Thoracic aorta (tissue), 2 donors: ENCODE measurements at places on chromosomes 7 and 10. TPM values are rescaled to one million over a fixed set of nuclear protein-coding genes. Genes with fewer than 3 reads are reported as not detected.

DNA sequence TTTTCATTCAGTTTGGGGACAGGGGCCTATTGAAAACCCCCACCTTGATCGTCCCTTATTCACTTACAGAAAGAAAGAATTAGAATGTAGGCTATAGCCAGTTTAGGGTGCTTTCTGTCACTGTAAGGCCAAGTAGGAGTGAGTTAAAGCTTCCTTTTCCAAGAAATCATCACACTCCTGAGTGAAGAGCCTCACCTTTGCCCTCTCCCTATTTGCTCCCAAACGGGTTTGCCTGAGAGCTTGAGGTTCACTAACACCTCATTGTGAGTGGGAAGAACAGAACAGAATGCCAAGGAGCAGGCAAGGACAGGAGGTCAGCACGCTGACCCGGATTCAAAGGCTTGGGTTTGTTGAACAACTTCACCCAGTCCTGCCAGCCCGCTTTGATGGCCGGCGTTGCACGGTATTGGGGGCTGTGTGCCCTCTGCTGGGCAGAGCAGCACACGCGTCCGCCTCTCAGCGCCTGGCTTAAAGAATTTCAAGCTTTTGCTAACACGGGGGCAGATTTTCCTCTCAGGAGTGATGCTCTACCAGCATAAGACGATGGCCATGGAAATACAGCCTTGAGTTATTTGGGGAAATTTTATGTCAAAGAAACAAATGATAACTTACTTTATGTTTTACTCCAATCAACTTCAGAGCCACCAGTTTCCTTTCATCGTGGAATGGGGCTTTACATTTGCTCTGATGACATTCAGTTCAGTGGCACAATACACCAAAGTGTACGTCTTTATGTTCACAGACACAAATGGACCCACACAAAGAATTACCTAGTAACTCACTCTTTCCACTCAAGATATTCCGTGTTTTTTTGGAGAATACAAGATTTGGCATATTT is 470.0 kb downstream of the SUGCT start:
- DNase-seq: no peak

DNA sequence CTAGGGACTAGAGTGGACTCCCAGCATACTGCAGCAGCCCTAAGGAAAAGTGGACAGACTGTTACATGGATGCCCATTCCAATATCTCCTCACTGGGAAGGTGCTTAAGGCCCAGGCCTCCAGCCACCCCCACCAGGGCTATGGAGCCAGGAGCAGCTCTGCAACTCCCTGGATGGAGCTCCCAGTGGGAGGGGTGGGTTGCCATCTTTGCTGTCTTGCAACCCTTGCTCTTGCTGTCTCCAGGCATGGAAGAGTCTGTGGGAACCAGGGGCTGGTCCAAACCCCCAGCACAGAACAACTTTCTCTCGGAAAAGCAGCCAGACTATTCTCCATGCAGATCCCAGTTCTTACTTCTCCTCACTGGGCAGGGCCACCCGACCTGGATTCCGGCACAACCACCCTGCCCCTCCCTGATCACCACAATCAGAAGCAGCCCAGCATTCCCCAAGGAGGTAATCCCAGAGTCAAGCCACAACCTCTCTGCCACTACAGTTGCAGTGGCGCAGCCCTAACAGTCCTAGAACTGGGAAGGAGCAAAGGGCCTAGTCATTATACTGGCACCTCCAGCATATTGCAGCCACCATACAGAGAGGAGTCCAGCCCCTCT is 41.8 kb upstream of the ZNF488 start:
- DNase-seq: no peak

GRCh38 chr7:21767300-21767900 is 178.3 kb downstream of the CDCA7L start:
- no peak for DNase-seq

NXPH1 gene
- not detected for total RNA-seq

CELF2 gene
- 73.5 TPM for total RNA-seq
